ENCODE measurements at places on chromosomes 3 and 15. TPM values are rescaled to one million over a fixed set of nuclear protein-coding genes. Genes with fewer than 3 reads are reported as not detected.

DNA sequence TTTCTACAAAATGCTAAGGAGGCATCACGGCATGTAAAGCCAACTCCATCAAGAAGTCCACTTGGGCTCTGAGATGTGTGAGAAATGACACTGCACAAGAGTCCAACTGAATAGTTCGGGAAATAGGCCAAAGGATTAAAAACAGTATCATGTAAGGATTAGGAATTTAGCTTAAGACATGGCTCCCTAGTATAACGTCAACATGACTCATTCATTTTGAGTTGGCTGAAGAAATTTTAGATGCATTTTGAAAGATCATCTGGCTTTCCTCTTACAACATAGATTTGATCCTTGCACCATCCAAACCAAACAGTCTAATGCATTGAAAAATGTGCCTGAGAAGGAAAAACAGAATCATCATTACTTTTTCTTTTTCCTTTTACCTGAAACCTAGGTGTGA lies 109.3 kb upstream of the MME start:
- peak; percentile 91 for DNase-seq

- DNase-seq, result no peak
Measured at GRCh38 chr3:111906656-111907055, 47.6 kb downstream of the PHLDB2 start.

The ZPLD1 gene
- polyA plus RNA-seq, result not detected

DNA sequence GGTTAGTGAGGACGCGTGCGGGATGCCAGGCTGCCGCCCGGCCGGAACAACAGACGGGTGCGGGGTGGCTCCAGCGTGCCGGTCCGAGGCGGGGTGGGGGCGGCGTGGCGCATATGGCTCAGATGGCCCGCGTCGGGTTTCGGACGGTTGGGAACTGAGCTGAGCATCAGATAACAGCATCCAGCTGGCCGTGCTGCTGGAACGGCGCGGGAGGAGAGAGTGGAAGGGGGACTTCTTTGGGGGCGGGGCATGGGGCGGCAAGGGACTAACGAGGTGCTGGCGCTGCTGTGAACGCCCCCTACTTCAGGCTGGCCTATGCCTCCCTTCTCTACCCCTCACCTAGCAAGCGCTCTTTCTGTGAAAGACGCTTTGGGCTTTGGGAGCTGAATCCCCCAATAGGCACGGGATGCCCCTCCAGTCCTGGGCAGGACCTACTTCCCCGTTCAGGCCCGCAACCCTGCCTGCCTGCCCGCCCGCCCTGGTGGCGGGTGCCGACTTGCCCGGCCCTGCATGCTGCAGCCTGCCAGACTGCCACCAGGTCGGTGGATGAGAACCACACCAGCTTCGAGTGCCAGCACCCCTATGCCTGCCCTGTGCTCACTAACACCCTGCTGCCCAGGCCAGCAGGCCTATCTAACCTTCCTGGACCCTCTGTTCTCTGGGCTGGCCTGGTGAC lies 542 bp downstream of the INKA1 start:
- DNase-seq, result peak; percentile 60

The SPATA12 gene
- polyA plus RNA-seq, result not detected

Measured in GM23248 (cell line).